Subcutaneous adipose tissue (tissue), 4 donors: ENCODE measurements at places on chromosomes 3 and 15. TPM values are rescaled to one million over a fixed set of nuclear protein-coding genes. Genes with fewer than 3 reads are reported as not detected.

The OXTR gene
- 0.19 TPM for total RNA-seq

The C3orf70 gene
- 0.68 TPM for total RNA-seq

The SEC62 gene
- 57.8 TPM for total RNA-seq

The FGD5 gene
- total RNA-seq: 33.0 TPM

The FAM227B gene
- not detected for total RNA-seq

The SOX14 gene
- not detected for total RNA-seq

The PCBP4 gene
- total RNA-seq: 39.9 TPM

The CACNA1D gene
- 0.85 TPM for total RNA-seq

The LRRC49 gene
- total RNA-seq: 8.8 TPM

The BTLA gene
- total RNA-seq: 1.5 TPM

The DCLK3 gene
- total RNA-seq: not detected

The MYZAP gene
- 27.7 TPM for total RNA-seq

The SMCO1 gene
- total RNA-seq: not detected

The SYNPR gene
- total RNA-seq: not detected

The ARHGEF26 gene
- total RNA-seq: 18.5 TPM

The TLR9 gene
- not detected for total RNA-seq

The CCDC80 gene
- 50.3 TPM for total RNA-seq

The FAM81A gene
- 2.2 TPM for total RNA-seq

The ADGRG7 gene
- not detected for total RNA-seq

The DPH6 gene
- total RNA-seq: 22.3 TPM

The C15orf61 gene
- total RNA-seq: 10.7 TPM

The SLC24A5 gene
- not detected for total RNA-seq

The OSBPL10 gene
- total RNA-seq: 7.3 TPM
